ENCODE measurements at places on chromosomes 3 and 15.

DNA sequence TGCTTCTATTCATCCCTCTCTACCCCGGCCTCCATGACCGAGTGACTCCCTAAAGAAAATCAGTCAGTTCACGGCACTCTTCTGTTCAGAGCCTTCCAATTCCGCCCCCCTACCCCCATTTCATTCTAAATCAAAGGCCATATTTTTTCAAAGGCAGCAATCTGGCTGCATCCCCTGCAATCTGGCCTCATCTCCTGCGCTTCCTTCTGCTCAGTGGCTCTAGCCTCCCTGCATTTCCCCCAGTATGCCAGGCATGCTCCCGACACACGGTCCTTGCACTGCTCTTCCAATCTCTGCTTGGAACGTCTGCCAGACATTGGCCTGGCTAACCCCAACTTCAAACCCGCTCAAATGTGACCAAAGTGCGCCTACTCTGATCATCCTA is 67.7 kb downstream of the EXOG start:
- no peak for DNase-seq

- DNase-seq: no peak
These were observed 190.7 kb downstream of the MAGI1 start for GRCh38 chr3:65848024-65848423.

- no peak for DNase-seq
These were observed 99.7 kb upstream of the LRRC3B start for GRCh38 chr3:26522919-26523318.

GRCh38 chr3:100173961-100174360 is 59.7 kb upstream of the FILIP1L start:
- no peak for DNase-seq

All from AG04449 (cell line).